ENCODE measurements at places on chromosomes 16 and 17. TPM values are rescaled to one million over a fixed set of nuclear protein-coding genes. Genes with fewer than 3 reads are reported as not detected.

The IRX6 gene
- total RNA-seq, result not detected

GRCh38 chr16:9797306-9797705 lies 384.9 kb downstream of the GRIN2A start:
- DNase-seq, result peak; percentile 60

GRCh38 chr16:14309906-14310305 lies 238.8 kb downstream of the MRTFB start:
- no peak for DNase-seq

The TMEM238L gene
- not detected for total RNA-seq

DNA sequence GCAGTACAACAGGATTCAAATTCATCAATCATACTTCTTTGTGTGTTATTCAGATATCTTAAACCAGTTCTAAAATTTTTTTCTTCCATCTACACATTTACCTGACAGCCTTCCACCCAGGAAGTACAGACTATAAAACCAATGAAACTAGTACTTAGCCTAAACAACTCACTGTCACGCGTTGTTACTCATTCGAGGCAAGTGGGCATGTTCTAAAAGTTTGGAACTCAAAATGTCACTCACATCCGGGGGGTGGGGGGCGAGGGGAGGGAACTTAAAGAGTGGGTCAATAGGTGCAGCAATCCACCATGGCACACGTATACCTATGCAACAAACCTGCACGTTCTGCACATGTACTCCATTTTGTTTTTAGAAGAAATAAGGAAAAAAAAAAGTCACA lies 90.4 kb upstream of the PLEKHM1 start:
- no peak for DNase-seq

The SRCIN1 gene
- 12.8 TPM for total RNA-seq

The NOG gene
- 9.2 TPM for total RNA-seq

The HSPB9 gene
- total RNA-seq, result not detected

GRCh38 chr17:57408071-57408811 lies 151.9 kb downstream of the MSI2 start:
- no peak for DNase-seq

The HOXB5 gene
- 67.2 TPM for total RNA-seq

- DNase-seq, result no peak
These were observed 46.9 kb upstream of the BAHCC1 start for GRCh38 chr17:81348097-81349055.

The CD300H gene
- not detected for total RNA-seq

DNA sequence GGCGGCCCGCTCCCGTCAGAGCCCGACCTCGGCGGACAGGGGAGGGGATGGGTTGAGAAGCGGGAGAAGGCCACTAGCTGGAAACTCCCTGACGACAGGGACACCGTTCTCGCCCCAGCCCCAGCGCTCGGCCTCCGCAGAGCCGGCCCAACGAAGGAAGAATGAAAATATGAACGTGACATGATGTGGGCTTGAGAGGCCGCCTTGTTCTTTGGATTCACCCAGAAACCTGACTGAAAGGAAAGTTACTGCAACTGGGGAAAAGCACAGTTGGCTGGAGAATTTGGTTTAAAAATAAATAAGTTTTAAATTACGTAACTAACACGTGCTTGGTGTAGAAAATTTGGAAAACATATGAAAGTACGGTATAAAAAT lies 21.1 kb downstream of the NPTX1 start:
- DNase-seq, result no peak

The CACNG4 gene
- total RNA-seq, result 40.3 TPM

DNA sequence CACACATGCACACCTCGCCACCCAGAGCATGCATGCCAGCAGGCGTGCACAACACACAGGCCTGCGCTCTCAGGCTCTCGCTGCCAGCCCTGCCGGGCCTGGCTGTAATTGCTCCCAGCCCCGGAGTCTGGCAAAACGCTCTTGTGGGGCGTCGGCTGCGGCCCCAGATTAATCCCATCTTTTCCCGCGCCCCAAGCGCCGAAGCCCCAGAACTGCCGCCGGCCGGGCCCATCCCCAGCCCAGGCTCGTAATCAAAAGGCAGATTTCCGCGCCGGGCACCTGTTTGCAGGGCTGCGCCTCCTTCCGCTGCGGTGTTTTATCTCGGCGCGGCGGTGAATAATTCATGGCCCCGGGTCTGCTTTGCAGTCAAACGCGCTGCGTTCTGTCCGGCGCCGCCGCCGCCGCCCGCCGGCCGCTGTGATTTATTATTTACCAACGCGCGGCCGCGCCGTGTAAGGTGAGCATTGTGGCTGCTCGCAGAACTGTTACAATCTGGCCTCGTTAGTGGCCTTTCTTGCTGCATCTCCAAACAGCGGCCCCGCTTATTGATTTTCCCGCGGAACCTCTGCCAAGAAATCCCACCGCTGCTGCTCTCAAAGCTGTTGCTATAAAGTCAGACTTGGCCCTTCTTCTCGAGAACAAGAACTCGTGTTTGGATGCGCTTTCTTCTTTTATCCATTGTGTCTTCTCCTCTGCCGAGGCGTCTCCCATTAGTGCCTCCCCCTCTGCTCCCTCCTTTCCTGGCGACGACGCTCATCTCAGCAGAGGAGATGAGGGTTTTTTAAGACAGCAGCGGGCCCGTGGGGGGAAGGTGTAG lies 126.1 kb downstream of the IRX5 start:
- no peak for DNase-seq

DNA sequence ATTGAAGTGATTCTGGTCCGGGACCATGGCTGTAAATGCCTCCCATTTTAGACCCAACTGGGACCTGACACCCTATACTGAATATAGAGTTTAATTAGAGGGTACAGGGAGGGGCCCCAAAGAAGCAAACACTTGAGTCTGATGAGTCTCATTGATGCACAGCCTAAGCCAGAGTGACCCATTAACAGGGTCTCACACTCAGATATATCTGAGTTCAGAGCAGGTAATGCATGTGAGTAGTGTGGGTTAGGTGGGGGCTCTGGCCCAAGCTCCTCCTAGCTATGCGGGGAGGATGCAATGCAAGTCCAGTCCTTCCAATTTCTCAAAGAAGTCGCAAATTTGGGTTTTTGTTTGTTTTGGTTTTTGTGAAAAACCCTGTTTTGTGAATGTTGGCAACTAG lies 17.1 kb upstream of the MARCHF10 start:
- no peak for DNase-seq

DNA sequence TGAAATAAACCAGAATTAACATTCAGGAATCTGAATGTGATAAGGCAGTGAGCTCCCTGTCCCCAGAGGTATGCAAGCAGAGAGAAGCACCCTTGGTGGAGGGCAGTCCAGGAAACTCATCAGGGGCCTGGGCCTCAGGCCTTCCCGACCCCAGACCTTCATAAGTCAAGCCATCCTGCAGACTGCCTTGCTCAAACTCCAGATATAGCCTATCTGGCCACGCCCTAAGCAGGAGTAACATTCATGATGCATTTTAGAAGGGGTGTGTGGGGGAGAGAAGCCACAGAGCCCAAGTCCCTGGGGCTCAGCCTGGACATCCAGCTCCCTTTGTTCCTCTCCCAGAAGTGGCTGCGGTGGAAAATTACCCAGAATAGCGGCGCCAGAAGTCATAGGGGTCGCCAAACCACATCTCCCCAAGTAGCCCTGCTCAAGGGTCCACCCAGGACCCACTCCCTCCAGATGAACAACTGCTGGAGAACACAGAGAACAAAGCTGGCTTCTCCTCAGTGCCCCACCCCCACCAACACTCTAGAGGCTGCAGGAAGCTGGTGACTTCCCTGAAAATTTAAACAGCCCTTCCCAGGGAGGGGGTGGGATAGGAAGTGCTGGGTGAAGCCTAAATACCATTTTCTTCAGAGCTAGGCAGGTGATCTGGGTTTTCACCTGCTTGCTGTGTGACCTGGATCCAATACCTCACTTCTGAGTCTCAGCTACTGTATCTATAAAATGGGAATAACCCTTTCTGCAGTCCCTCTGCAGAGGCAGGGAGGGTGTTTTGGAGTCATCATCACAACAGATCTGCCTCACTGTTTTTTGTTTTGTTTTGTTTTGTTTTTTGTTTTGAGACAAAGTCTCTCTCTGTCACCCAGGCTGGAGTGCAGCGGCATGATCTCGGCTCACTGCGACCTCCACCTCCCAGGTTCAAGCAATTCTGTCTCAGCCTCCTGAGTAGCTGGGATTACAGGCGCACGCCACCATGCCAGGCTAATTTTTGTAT lies 1.5 kb upstream of the SREBF1 start:
- no peak for DNase-seq

The RNF43 gene
- 4.7 TPM for total RNA-seq

DNA sequence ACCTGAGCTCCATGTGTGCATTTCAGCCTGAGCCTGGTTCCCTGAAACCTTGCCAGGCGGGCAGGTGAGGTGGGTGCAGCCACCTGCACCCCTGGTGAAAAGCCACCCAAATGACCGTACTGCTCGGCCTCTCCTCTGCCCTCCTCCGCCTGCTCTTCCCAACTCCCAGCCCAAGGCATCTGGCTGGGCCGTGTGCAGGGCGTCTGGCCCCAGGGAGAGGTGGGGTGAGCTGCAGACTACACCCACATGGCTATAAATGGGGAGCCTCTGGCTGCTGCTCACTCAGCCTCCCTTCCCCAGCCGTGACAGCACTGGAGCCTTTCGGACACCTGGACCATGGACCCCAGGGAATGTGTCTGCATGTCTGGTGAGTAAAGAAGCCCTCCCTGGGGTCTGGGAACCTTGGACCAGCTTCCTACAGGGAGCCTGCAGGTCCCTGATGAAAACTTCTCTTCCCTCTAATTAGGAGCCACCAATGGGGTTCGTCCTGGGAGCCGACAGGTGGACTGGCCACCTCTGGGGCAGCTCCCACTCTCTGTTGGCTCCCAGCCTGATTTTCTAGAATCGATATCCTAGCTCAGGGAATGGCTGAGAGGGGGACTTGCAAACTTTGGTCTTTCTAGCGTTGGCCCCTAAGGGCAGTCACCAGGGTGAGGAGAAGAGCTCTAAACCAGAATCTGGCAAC lies at the start of gene MT4:
MT4 (plus strand) TSS at position 281 of the 685 bp plus-strand sequence; CDS start at position 337, 56 bp downstream.
- DNase-seq, result no peak

The TAT gene
- 0.49 TPM for total RNA-seq

DNA sequence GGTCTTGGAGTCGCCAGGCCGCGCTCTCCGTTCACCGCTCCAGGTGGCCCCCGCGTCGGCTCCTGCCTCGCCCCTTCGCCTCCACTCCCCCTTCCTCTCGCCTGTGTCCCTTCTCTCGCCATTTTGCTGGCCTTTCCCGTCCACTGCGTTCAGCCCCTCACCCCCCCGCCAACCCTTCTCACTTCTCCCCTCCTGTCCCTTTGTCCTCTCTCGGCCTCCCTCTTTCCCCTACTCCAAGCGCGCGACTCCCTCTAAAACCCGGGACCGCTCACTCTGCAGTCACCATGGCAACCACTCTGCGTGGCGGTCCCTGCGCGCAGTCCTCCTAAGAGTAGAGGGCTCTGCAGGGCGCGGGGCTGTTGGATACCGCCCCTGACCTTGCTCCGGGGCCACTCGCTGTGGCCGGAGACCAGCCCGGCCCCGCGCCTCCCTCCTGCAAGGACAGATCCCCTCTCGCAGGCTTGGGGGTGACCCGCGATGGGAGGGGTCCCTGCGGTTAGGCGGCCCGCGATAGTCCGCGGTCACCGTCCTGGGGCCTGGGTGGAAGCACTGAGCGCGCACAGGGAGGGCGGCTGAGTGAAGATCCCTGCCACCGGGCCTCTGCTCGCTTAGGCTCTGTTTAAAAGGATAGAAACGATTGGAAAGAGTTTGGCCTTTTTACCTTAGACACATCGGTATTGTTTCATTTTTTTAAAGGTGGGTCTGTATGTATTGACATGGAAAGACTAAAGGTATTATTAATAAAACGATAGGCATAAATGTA lies 454 bp downstream of the CCDC40 start:
- no peak for DNase-seq

The GPRC5C gene
- 57.1 TPM for total RNA-seq

DNA sequence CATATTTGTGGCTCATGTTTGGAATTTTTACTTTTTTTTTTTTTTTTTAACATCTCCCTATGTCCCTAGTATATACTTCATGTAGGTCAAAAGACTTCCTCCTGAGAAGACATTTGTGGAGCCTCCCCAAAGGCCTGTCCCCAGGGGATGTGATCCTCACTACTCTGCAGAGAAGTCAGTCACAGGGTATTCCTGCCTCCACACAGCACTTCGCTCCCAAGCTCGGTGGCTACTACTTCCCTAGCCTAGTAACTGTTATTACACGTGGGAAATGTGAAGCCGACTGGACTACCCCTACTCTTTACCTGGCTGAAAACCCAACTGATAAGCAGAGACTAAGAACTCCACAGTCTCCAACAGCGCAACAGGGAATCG lies 116.8 kb downstream of the HIC1 start:
- no peak for DNase-seq

GRCh38 chr17:27572665-27573064 lies 58.3 kb upstream of the LGALS9 start:
- no peak for DNase-seq

The SMIM5 gene
- total RNA-seq, result 0.10 TPM

- no peak for DNase-seq
These were observed 12.8 kb downstream of the TELO2 start for GRCh38 chr16:1505912-1506311.

DNA sequence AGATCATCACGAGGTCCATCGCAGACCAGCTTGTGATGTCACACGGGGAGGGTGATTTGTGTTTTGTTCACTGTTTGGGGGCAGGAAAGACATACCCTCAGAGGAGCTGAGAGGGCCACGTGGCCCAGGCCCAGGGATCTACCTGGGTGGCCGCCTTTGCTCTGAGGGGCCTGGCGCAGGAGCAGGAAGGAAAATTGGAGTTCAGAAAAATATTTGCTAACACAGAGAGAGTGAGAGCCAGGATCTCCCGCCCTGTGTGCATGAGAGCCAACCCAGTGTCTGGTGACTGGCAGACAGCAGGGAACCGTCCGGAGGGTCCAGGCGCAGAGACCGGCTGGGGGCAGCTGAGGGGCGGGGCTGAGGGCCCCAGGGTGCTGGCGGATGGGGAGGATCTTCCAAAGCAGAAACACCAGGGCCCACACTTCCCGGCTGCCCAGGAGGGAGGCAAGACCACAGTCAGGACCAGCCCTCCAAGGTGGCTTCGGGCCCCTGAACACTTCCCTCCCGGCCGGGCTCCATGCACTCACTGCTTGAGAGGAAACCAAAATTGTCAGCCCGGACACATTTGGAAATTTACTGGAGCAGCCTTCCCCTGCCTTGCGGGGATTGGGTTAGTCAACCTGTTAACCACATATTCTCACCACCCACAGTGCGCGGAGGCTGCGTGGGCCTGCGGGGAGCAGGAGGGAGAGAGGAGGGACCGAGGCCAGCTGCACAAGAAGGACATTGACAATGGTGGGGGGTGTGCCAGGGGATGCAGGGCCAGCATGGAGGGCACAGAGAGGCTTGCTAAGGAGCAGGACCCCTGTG lies 52.6 kb downstream of the RBFOX3 start:
- DNase-seq, result no peak

DNA sequence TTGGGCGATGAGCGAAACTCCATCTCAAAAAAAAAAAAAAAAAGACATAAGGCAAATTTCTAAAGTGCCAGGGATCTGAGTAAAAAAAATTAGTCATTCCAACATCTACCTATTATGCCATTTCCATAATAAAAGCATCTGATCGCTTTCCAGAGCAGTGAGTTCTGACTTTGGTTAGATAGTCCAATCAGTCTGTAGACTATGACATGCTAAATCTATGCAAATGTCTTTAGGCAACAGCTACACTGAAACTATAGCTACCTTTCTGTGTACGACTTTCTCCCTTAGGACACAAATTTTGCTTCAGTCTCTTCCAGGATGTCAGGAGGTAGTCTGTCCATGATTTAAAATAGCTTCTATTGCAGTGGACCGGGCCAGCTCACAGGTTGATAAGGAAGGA lies 58.9 kb upstream of the ARHGAP44 start:
- DNase-seq, result no peak

All from Panc1 (cell line).